Memory B cell (primary cell): ENCODE measurements at places on chromosomes 11 and 22.
A peak's percentile ranks its signal among the peaks of the same experiment; 100 is the strongest.

- DNase-seq: no peak
Measured at GRCh38 chr11:19395050-19395449, 154.3 kb upstream of the E2F8 start.

DNA sequence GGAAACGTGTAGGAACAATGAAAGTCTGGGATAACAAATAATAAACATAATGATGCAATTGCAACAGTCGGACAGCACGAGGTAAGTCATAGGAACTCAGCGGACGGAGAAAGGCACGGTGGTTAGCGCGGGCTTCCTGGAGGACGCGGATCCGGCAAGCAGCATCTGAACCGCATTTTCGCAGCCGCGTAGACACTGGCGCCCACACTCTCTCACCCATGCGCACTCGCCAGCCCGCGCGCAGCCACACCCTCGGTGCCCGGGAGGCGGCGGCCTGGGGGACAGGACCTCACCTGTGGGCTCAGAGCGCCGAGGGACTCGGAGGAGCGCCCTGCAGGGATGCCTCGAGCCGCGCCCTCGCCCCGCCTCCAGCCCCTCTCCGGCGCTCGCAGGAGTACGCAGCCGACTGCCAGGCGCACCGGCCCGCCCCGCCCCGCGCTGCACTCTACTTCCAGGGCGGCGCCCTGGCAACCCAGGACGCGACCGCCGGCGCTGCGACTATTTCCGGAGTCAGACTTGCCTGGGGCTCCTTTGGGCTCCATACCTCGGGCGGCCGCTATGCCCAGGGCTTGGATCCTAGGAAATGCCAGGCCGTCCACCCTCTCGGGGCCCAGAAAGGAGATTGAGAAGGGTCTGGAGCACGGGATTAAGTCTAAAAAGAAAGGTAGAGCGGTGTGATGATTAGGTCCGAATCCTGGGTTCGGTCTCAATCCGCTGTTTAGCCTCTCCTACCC is at the start of gene TTLL1:
TSS of gene TTLL1 (minus strand) at position 408 of the 734 bp plus-strand sequence. CDS start 13,805 bp downstream, outside the sequence.
- DNase-seq: peak; percentile 80

DNA sequence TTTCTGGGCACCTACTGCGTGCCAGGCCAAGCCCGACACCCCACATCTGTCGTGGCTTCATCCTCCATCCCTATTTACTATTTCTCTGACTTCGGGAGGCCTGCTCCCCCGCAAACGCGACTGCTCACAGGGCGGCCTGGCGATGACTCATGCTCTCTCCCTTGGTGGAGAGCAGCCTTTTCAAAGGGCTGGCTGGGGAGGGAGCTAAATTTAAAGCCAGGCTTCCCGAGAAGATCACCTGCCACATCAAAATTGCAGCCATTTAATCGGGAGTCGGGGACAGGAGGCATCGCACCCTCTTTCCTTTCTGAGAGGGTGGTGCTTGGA is 24.9 kb upstream of the SHISAL1 start:
- DNase-seq: no peak

DNA sequence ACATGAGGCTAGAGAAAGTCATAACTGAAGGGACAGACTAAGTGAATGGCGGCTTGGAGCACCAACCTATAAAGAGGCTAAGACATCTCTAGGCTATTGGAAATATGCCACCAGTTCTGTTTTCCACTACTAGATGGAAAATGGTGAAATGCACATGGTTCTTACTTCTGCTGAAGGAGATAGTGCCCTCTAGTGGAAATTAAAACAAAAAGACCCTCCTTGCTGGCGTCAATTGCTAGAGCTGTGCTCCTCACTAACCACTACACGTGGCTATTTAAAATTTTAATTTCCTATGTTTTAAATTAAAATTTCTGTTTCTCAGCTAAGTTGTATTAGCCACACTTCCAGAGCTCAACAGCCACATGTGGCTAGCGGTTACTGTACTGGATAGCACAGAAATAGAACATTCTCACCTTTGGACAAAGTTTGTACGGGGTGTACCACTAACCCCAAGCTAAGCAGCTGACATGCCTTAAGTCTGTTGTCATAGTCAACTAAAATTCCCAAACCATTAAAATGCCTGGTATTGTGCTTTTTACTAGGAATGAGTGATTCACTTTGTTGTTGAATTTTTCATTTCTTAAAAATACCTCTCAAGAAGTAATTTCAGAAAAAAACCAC is 34.1 kb upstream of the CALCA start:
- DNase-seq: no peak

GRCh38 chr11:44709966-44710365 is 16.8 kb upstream of the TSPAN18 start:
- DNase-seq: no peak

DNA sequence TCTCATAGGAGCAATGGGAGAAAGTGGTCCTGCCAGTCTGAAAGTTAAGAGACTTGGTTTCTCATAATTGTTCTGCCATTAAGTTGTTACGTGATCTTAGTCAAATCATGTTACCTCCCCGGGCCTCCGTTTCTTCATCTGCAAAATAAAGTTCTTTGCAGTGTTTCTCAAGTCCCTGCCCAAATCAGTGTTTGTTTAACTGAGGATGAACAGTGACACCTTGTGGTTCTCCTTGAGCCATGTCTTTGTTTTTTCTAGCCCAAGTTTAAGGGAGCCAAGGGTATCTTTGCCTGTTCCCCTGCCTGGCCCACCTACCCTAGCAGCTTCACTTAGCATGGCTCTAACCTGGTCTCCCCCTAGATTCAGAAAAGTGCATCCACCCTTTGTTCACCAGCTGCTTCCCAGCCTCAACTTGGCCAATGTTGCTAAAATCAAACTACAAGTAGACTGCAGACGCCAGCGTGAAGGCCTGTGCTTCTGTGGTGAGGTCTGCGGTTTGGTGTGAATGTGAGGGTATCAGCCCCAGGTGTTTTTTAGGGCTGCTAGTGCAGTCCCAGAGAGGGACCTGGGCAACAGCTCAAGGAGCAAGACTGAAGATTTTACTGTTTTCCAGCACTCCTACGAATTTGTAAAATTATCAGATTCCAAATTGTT is 35.5 kb downstream of the FZD4 start:
- no peak for DNase-seq

DNA sequence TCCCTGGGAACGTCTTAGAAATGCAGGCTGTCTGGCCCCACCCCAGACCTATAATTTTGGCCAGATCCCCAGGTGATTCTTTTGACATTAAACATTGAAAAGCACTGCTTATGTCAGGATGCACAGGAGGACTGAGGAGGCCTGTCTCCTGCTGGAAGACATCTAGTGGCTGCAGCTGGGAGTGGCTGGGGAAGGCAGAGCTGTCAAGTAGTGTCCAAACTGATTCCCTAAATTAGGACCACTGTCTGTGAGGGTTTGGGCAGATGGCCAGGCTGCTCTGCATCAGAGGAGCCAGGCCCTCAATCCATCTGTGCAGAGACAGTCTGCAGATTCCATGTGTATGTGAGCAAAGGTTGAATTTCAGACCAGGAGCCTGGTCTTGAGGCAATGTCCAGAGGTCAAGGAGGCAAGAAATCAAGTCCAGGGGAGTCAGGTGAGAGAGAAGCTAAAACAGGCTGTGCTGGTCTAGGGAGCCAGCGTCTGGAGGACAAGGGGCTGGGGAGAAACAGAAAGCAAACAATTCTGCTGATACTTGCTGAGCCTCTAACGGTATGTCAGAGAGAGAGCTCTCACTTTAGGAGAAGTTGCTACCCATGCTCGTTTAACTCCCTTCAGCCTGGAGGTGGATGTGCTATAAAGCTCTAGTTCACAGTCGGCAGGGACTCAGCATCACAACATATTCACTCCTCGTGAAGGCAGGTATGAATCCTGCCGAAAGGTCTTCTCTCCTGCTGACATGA is 15.3 kb upstream of the SYTL2 start:
- DNase-seq: no peak

- DNase-seq: no peak
Measured at GRCh38 chr11:103871923-103872551, 164.4 kb upstream of the DDI1 start.

- DNase-seq: no peak
Measured at GRCh38 chr11:11382858-11383532, 29.9 kb upstream of the CSNK2A3 start.

- no peak for DNase-seq
Measured at GRCh38 chr11:102926961-102927623, 28.4 kb downstream of the MMP13 start.

DNA sequence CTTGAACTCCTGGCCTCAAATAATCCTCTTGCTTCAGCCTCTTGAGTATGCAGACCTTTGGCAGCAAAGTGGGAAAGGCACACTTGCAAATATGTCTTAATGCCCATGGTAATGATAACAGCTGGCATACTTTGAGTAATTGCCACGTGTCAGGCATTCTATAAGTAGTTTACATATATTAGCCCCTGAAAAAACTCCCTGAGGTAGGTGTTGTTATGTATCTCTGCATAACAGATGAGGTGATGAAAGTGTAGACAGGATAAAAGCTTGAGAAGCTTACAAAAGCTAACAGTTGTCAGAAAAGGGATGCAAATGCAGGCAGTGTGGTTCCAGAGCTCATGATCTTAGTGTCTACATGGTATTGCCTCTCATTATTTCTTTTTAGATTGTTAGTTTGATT is 291.1 kb upstream of the C11orf87 start:
- no peak for DNase-seq

GRCh38 chr11:100557830-100558611 is 129.1 kb upstream of the ARHGAP42 start:
- DNase-seq: no peak

DNA sequence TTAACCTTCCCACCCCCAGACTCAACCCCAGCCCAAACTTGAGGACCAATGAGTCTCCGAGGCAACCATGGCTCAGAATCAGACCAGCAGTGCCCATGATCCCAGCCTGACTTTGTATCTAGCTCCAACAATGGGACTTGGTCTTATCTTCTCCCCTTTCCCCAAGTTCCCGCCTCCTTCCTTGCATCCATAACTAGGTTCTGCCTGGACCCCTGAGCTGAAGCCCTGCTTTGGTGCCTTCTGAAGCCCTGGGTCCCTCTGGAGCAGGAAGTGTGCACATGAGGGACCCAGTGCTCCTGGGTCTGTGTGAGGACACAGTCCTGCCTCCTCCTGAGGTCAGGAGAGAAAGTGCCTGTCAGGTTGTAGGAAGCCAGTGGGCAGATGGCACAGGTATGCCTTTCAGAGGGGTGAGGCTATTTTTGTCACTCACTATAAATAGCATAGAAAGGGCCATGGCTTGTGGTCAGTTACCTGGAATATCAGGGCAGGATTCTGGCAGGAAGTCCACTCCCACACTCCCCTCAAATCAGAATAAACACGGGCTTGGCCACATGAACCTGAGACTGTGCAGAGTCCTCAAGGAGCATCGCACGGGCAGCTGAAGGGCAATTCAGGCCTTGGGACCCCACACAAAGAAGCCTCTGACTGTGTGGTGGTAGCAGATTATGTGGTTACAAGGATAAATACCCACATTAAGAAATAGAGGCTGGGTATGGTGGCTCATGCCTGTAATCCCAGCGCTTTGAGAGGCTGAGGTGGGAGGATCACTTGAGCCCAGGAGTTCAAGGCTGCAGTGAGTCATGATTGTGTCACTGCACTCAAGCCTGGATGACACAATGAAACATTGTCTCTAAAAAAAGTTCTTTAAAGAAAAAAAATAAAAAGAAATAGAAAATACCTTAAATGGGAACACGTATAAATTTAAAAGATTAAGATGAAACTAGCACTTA is 27.4 kb downstream of the RCN1 start:
- no peak for DNase-seq

DNA sequence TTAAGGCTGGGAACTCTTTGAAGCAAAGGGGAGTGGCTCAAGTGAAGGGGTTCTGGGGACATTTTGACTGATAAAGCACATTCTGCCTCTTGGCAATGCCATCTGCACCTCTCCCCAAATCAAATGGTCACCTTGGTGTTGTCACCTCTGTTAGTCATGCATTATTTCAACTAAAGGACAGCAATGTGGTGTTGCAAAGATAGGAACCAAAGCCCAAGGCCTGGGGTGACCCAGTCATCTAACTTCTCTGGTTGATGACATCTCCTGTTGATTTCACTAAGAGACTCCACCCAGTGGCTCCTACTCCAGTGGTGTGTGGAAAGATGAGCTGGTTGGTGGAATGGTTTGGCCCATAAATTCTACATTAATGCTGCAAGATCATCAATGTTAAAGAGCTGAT is 7.8 kb upstream of the MS4A1 start:
- DNase-seq: no peak

DNA sequence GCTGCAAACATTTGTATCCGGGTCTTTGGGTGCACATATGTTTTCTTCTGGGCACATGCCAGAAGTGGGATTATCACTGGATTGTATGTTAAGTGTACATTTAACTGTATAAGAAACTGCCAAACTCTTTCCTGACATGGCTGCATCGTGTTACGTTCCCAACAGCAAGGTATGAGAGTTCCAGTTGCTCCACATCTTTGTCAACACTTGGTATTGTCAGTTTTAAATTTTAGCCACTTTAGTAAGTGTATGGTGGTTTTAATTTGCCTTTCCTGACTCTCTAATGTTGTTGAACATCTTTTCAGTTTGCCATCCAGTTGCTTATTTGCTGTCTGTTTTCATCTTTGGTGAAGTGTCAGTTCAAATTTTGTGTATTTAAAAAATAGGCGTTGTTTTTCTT is 22.5 kb upstream of the SMIM38 start:
- no peak for DNase-seq

GRCh38 chr11:10653946-10654810 is 39.4 kb downstream of the IRAG1 start:
- DNase-seq: peak; percentile 40

- no peak for DNase-seq
Measured at GRCh38 chr22:17228725-17229126, 9.5 kb upstream of the ADA2 start.

DNA sequence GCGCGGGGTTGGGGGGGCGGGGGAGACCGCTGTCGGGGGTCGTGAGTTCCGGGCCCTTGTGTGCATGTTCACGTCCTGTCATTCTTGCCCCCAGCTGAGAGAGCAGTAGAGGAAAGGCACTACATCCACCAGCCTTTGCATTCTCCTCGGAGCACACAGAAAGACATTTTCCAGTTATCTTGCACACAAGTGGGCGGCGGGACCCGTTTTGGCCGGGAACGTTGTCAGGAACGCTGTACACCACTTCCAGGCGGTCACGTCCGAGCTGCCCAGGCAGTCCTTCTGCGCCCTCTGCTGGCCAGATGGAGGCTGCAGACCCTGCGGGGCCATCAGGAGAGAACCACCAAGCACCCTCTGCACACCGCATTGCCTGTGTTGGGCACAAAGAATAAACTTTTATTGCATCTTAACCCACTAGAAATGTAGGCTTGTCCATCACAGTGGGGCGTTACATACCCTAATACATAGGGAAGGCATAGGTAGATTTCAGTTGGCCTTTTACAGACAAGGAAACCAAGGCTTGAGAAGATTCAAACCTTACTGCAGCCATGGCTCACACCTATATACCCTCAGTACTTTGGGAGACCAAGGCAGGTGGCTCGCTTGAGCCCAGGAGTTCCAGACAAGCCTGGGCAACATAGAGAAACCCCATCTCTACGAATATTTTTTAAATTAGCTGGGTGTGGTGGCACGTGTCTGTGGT is 2.8 kb upstream of the CDKN1C start:
- DNase-seq: peak; percentile 87

GRCh38 chr11:13008625-13009475 is at the start of gene RASSF10:
RASSF10 (plus strand) TSS chr11:13009316; CDS start chr11:13009577, 261 bp downstream.
- DNase-seq: no peak

DNA sequence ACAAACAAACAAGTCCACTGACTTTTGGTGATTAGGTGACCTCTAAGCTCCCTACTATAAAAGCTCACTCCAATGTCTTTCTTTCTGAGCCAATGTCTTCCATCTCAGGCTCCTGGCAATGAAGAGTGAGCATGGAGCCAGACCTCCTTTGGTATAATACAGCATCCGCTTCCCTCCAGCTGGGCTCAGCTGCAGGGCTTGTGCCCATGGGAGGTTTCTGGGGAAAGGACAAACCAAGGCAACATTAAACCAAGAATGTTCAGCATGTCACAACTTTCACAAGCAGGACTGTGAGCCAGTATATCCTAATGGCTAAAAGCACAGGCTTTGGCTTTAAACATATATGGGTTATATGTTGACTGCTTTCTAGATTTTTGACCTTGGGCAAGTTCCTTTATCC is 58.8 kb downstream of the EHF start:
- no peak for DNase-seq
